ENCODE measurements at places on chromosomes 3 and 15.

DNA sequence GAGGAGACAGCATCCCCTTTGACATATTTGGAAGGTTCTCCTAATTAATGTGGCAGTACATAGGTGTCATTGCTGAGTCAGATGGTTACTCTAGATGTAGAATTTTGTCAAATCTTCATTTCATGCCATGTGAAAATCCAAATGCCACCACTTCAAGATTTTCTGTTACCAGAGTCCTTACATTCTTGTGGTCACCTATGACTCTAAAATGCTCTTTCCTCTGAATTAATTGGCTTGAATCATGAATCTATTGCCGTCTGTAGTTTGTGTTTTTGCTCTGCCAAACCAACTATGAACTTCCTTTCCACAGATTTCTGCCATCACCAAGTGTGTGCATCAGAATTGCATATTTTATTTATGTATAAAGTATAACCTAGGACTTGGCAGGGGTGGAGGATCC lies 269.4 kb upstream of the ZPLD1 start:
- no peak for DNase-seq

DNA sequence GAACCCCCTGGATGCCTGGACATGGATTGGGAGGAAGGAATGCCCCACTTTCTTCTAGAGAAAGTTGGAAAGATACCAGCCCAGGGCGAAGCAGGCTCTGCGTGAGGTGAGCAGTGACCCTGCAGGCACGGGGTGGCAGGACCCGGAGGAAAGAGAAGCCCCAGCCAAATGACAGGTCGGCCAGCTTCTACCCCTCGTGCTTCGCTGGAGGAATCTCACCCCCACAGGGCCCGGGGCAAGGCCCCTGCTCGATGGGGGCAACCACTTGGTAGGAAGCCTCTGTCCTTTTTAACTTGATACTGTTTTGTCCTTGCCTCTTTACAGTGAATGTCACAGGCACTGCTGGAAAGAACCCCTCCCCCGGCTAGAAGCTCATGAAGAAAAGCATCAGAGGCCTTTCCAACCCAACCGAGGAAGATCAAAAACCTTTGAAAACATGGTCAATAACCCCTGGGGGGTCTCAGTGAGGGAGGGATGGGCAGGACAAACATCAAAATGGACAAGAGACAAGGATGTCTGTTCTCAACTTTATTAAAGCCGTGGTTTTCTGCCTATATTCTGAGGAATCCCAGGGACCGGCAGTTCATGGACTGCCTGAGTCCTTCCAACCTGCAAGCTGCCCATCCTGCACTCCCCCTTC lies 54.4 kb downstream of the SH3BP5 start:
- DNase-seq, result no peak

- DNase-seq, result no peak
Observed at GRCh38 chr15:75069301-75069925, 46.0 kb downstream of the PPCDC start.

DNA sequence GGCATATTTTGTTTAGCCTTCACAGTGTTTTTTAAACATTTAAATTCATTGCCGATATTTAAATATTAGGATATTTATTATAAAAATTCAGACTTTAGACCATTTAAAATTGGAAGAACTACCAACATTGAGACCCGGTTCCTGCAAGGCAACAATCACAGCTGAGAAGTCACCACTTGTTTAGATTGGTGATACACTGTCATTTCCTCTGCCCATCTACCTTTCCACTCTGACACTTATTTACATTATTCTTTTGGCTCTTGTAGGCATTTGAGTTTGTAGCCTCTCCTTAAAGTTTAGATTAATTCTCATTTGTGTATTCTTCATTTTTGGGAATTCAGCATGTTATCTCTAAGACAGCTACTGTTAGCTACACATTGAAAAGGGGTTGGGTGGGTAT lies 10.3 kb upstream of the IL20RB start:
- no peak for DNase-seq

- DNase-seq, result no peak
Observed at GRCh38 chr15:80898040-80898439, 91.6 kb downstream of the MESD start.

- DNase-seq, result no peak
Observed at GRCh38 chr3:66023738-66024385, 14.9 kb downstream of the MAGI1 start.

DNA sequence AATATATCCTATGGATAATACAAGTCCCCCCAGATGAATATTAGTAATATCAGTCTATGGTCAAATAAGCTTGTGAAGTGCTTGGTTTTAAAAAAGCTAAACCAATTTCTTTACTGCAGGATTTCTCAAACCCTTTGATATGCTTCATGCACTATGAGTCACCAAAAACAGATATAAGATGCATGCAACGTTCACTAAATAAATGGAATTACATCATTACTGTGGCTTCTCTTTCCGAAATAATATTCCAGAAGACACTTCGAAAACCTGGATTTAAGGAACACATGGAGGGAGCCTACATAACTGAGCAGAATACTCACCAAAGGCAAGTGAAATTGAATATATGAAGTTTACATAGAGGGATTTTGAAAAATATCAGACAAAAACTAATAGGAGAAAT lies 126.3 kb upstream of the ABI3BP start:
- DNase-seq, result peak; percentile 19

GRCh38 chr3:186366206-186366605 lies 4.2 kb upstream of the DGKG start:
- DNase-seq, result no peak

DNA sequence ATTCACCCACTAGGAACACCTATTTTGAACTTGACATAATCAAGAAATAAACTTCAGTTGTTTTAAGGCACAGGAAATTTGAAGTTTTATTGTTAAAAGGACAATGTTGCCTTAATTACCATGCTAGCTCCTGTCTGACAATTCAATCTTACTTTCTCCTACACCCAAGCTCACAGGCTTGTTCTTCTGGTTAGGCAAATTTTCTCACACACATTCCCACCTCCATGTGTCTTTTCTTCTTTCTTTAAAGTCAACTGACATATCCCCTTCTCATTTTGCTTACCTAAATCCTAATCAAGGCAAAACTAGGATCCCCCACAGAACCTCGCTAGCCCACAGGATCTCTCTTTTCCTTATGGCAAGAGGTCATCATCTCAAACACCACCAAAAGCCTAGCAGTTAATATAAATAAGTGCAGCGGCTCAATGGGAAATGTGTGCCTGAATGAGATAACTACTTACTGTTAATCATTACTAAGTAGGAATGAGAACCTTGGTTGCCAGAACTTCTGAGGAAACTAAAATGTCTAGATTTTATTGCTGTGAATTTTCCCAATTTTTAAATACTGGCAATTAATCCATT lies 189.3 kb downstream of the PLCH1 start:
- no peak for DNase-seq

DNA sequence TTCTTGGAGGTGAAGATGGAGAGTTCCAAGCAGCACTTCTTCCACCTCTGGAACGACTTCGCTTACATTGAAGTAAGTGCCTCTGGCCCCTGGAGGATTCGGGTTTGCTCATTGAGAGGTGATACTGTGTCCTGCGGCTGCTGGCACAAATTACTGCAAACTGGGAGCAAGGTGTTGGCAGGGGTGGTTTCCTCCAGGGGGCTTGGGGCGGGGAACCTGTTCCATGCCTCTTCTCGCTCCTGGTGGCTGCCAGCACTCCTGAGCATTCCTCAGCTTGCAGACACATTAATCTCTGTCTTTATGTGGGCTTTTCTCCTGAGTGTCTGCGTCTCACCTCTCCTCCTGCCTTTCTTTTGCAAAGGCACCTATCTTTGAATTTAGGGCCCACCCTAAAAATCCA lies 47.4 kb downstream of the MESD start:
- no peak for DNase-seq

- no peak for DNase-seq
Observed at GRCh38 chr15:40163657-40164416, 3.0 kb downstream of the BUB1B start.

DNA sequence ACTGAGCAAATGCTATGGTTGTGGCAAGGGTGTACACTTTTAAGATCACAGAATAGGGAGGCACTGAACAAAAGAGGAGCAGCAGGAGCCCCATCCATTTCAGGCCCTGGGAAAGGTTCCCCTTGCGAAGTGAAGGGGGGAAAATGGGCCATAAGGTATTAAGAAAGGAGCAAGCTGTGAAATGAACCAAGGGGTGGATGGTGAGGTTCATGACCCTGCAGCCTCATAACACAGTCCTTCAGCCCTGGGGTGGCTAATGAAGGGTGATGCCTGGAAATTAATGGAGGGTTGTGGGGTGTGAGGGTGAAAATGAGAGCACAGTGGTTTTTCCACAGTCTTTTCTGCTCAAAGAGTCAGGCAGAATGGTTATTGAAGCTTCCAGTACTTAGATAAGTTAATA lies 150.1 kb downstream of the PDZRN3 start:
- no peak for DNase-seq
